ENCODE measurements at places on chromosomes 16 and 17. TPM values are rescaled to one million over a fixed set of nuclear protein-coding genes. Genes with fewer than 3 reads are reported as not detected.
A peak's percentile ranks its signal among the peaks of the same experiment; 100 is the strongest.

GRCh38 chr16:57842601-57843000 lies 40.3 kb upstream of the KIFC3 start:
- H3K27me3 ChIP-seq, result no peaks in the 10 kb centered on the region
- H3K27ac ChIP-seq, result peak overlapping the region; percentile 66
- H3K4me1 ChIP-seq, result peaks cover 72% of the 10 kb centered on the region
- no peak overlapping the region for H3K4me3 ChIP-seq
- peaks cover 10% of the 10 kb centered on the region for H3K36me3 ChIP-seq

GNAO1 gene
- not detected for total RNA-seq

CD300E gene
- total RNA-seq, result not detected

DNA sequence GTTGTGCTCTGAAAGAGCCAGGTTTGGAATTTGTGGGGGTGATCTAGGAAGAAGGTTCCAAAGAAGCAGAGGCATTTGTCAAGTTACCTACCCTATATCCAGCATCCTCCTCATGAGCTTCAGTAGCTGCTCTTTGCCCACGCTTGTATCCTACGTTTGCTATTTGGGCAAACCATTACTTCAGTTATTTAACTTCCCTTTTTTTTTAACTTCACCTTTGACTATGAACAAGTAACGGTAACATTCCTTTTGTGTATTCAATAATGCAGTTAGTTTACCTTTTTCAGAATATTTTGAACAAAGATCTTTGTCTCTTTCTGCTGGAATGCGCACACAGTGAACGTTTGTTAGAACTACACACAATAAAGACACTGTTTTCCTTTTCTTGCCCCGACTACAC lies 41.5 kb downstream of the CYB5B start:
- peaks cover 28% of the 10 kb centered on the region for H3K4me1 ChIP-seq
- H3K27me3 ChIP-seq, result no peaks in the 10 kb centered on the region
- no peak overlapping the region for H3K4me3 ChIP-seq
- H3K27ac ChIP-seq, result no peak overlapping the region
- no peak for DNase-seq
- peaks cover 16% of the 10 kb centered on the region for H3K36me3 ChIP-seq

GRCh38 chr17:40663252-40663651 lies 1.7 kb downstream of the KRT222 start:
- H3K36me3 ChIP-seq, result no peaks in the 10 kb centered on the region
- H3K27me3 ChIP-seq, result no peaks in the 10 kb centered on the region
- no peaks in the 10 kb centered on the region for H3K4me1 ChIP-seq
- DNase-seq, result no peak
- H3K27ac ChIP-seq, result no peak overlapping the region

TGFB1I1 gene
- total RNA-seq, result 3.8 TPM

GRCh38 chr16:61182391-61182790 lies 853.8 kb downstream of the CDH8 start:
- no peak overlapping the region for H3K4me3 ChIP-seq
- DNase-seq, result peak; percentile 83
- no peaks in the 10 kb centered on the region for H3K27me3 ChIP-seq
- peaks cover 12% of the 10 kb centered on the region for H3K4me1 ChIP-seq
- H3K27ac ChIP-seq, result no peak overlapping the region

DNA sequence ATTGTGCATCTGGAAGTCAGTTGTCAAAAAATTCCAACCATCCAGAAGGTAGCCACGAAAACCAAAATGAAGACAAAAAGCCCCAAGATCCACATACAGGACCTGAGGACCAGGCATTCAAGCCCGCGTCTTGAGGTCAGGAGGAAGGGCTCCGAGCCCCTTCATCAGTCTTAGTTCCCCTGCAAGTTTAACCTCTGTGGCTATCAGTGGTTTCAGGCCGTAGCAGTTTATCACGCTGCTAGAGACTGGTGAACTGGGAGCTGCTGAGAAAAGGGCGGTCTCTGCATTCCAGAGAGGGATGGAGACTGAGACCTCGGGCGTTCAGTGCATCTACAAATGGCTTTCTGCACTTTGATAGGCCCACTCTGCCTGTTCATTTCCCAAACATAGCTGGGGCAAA lies 70.6 kb downstream of the IRF8 start:
- H3K27me3 ChIP-seq, result peaks cover 27% of the 10 kb centered on the region
- DNase-seq, result no peak
- no peaks in the 10 kb centered on the region for H3K36me3 ChIP-seq
- H3K4me1 ChIP-seq, result no peaks in the 10 kb centered on the region

DNA sequence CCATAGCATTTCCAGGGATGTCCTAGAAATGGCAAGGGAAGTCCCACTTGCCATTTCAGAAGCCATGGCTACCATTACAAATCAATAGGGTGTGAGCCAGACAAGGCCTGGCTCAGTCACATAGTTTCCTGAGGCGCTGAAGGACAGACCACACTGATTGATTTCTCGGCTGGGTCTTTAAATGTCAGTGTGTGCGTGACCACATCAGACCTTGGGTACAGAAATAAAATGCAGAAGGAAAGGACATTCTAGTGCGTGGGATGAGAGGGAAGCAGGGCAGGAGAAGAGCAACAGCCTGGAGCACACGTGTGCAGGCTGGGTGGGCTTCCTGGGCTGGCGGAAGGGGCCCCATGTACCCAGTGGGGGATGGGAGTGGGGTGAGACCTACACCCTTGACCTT lies 58.7 kb upstream of the LYRM9 start:
- H3K4me3 ChIP-seq, result no peak overlapping the region
- peaks cover under 1% of the 10 kb centered on the region for H3K4me1 ChIP-seq
- no peak overlapping the region for H3K27ac ChIP-seq
- H3K27me3 ChIP-seq, result no peaks in the 10 kb centered on the region
- DNase-seq, result no peak

- no peak overlapping the region for H3K4me3 ChIP-seq
- no peak overlapping the region for H3K27ac ChIP-seq
- DNase-seq, result no peak
- H3K27me3 ChIP-seq, result no peaks in the 10 kb centered on the region
- H3K36me3 ChIP-seq, result no peaks in the 10 kb centered on the region
Observed at GRCh38 chr17:27498615-27499309, 42.5 kb downstream of the KSR1 start.

- H3K4me3 ChIP-seq, result no peak overlapping the region
- no peaks in the 10 kb centered on the region for H3K27me3 ChIP-seq
- peaks cover 9% of the 10 kb centered on the region for H3K4me1 ChIP-seq
- DNase-seq, result no peak
- no peak overlapping the region for H3K27ac ChIP-seq
- H3K36me3 ChIP-seq, result no peaks in the 10 kb centered on the region
Observed at GRCh38 chr17:80024206-80024972, 11.3 kb downstream of the TBC1D16 start.

- peak; percentile 93 for DNase-seq
- H3K27me3 ChIP-seq, result no peaks in the 10 kb centered on the region
- peaks cover 6% of the 10 kb centered on the region for H3K4me1 ChIP-seq
- no peaks in the 10 kb centered on the region for H3K36me3 ChIP-seq
- H3K27ac ChIP-seq, result peak within 1 kb of the TSS; percentile 99
- peak within 1 kb of the TSS; percentile 91 for H3K4me3 ChIP-seq
Observed at GRCh38 chr17:60525685-60526514, at the start of gene APPBP2. Gene APPBP2 (minus strand): TSS chr17:60526242. CDS start chr17:60525931, 311 bp downstream.

DHRS7C gene
- total RNA-seq, result not detected

All from A673 (cell line).